NCI-H1930 (cell line): ENCODE measurements at places on chromosomes 16 and 17.

GRCh38 chr17:46841561-46842379 is 9.6 kb upstream of the WNT9B start:
- DNase-seq = peak; percentile 45

DNA sequence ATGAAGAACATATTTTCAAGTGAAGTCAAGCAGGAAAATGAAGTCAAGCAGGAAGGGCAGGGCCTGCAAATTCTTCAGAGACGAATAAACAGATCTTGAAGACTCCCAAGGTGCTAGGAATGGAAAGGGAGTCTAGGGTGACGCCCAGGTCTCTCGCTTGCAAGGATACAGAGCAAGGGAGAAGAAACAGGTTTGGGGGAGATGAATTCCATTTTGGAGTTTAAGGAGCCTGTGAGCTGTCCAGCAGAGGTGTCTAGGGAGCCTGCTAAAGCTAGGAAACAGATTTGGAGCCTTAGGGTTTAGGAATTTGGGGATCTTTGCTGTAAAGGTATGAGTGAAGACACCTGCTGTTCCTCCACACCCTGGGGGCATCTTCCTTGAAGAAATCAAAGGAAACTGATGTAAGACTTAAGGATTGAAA is 2.0 kb upstream of the UNKL start:
- no peak for DNase-seq

DNA sequence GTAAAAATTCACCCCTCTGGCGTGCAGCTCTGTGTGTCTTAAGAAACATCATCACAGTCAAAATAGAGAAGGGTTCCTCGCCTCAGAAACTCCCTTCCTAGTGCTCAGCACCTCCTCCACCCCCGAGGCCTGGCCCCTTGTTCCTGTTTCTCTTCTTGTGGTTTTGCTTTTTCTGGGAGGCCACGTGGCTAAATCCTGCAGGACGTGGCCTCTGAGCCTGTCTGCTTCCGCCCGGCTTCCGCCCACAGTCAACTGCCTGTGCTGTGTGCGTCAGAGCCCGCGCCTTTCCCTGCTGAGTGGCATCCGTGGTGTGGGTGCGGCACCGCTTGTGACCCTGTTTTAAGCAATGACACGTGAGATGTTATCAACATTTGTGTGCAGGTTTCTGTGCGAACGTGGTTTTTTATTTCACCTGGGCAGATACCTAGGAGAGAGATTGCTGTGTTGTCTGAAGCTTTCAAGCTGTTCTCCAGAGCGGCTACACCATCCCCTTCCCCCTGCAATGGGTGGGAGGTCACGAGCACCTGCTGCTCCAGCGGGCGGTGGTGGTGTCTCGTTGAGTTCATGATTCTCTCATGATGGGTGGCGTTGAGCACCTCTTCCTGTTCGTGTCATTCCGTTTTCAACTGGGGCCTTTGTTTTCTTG is 21.7 kb downstream of the ACSF3 start:
- DNase-seq = no peak

- no peak for DNase-seq
These were observed 55.5 kb downstream of the SYT17 start for GRCh38 chr16:19223235-19224170.

DNA sequence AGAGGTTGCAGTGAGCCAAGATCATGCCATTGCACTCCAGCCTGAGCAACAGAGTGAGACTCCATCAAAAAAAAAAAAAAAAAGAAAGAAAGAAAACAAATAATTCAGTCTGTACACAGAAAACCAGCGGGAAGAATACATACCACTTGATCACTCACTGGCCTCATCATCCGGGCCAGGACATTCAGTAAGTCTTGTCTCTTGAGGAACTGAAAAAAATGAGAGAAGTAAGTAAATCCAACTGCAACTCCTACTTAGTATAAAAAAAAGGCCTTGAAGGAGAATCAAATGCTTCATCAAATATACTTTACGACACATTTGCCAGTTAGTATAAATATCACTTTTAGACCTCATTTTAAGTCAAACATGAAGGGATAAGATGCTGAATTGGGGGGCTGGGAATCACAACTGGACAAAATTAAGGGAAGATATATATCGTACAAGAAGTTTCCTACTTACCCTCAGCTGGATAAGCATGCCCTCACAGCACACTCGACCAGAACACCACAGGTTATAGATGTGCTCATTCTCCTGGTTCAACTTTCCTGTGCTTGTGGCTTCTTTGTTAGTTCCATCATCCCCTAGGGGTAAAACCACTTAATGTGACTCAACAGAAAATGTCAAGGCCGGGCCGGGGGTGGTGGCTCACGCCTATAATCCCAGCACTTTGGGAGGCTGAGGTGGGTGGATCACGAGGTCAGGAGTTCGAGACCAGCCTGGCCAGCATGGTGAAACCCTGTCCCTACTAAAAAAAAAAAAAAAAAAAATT is 12.4 kb downstream of the CCDC47 start:
- DNase-seq = no peak
